ENCODE measurements at places on chromosomes 12 and 14.
A peak's percentile ranks its signal among the peaks of the same experiment; 100 is the strongest.

- no peak for DNase-seq
Observed at GRCh38 chr12:109927622-109928021, 27.5 kb downstream of the TCHP start.

GRCh38 chr12:96044017-96044942 lies 8.9 kb upstream of the LTA4H start:
- DNase-seq = no peak

GRCh38 chr14:88005978-88006851 lies 1.3 kb downstream of the GPR65 start:
- peak; percentile 41 for DNase-seq

GRCh38 chr14:76500480-76500879 lies 124.5 kb downstream of the ESRRB start:
- DNase-seq = no peak

DNA sequence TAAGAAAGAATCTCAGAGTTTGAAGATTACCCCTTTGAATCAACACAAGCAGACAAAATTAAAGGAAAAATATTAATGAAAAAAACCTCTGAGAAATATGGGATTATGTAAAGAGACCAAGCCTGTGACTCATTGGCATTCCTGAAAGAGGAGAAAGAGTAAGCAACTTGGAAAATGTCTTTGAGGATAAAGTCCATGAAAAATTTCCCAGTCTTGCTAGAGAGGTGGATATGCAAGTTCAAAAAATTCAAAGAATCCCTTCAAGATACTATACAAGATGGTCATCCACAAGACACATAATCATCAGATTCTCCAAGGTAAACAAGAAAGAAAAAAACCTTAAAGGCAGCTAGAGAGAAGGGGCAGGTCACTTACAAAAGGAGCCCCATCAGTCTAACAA lies 13.3 kb downstream of the SLCO1B1 start:
- DNase-seq = no peak

DNA sequence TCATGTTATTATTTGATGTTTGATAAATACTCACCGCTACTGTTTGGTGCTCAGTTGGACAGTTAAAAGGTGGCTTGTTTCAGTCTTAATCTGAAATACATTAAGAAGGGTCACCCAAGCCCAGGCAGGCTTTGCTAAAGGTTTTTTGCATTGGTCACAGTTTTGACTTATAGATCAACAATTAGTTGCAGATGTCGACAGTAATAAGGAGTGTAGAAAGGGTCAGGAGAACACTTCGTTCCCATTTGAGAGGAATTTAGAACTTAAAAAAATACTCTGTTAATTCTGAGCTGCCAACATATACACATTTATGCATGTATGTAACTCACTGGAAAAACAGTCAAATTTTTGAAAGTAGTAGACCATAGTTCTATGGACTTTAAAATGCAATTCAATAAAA lies 130.3 kb downstream of the TMEM30B start:
- no peak for DNase-seq

DNA sequence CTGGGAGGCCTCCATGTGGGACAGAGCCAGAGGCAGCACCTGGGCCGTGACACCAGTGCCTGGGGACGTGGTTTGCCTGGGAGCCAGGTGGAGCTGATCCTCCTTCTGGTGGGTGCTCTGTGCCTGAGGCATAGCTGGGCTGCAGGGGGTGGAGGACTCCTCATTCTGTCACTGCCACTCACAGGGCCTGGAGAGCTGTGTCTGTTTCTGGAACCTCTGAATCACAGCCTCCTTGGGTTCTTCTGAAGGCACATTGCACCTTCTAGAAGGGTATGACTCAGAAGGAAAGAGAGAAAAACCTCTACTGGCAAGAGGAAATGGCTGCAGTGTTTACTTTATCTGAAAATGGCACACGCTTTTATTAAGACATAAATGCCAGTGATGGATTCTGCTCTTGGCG lies 659.8 kb downstream of the VRK1 start:
- peak; percentile 55 for DNase-seq

DNA sequence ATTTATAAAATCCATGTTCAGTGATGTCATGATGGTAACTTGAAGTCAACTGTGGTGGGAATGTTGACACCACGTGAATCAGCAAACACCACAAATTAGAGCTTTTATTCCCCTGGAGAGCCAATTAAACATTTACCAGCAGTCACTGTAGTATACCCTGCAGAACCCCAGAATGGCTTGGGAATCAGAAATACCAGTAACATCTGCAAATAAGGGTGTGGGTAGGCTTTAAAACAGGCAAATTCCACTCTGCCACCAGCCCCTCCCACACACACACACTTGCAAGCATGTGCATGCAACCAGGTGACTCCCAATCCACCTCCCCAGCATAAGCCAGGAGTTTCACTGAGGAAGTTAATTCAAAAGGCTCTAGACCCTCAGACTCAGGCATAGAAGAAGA lies 63.6 kb upstream of the TMEM263 start:
- DNase-seq = no peak

DNA sequence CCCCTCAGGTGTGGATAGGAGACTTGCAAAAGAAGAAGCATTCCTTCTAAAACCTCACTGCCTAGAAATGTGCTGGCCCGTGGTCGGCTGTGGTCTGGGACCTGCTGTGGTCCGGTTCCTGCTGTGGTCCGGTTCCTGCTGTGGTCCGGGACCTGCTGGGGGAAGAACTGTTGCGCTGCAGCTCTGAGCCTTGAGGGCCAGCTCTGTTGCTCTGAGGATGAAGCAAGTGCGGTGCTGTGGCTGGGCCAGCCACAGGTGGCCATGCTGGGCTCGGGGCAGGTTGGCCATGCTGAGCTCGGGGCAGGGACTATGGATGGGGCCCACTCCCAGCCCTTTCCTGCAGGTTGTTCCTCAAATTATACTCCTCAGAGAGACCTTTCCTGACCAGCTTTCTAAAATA lies 5.2 kb downstream of the NRXN3 start:
- DNase-seq = no peak

GRCh38 chr14:97903821-97904220 lies 1106.6 kb downstream of the VRK1 start:
- DNase-seq = no peak

DNA sequence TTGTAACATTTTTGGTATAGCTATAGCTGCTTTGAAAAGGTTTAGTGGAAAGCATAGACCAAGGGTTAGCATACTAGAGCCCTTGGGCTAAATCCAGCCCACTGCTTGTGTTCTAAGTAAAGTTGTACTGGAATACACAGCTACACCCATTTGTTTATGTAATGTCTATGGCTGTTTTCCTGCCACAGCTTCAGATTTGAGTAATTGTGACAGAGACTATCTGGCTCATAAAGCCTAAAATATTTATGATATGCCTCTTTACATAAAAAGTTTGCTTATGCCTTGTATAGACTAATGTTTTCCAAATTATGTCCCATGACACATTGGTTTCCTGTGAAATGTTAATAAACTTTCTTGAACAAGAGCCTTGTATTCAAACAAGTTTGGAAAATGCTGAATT lies 234.8 kb upstream of the ATP2B1 start:
- no peak for DNase-seq

GRCh38 chr12:54300732-54301427 lies at the start of gene NFE2:
TSS of gene NFE2 (minus strand) at chr12:54301015. CDS start at chr12:54295248, 5,767 bp downstream.
- no peak for DNase-seq

DNA sequence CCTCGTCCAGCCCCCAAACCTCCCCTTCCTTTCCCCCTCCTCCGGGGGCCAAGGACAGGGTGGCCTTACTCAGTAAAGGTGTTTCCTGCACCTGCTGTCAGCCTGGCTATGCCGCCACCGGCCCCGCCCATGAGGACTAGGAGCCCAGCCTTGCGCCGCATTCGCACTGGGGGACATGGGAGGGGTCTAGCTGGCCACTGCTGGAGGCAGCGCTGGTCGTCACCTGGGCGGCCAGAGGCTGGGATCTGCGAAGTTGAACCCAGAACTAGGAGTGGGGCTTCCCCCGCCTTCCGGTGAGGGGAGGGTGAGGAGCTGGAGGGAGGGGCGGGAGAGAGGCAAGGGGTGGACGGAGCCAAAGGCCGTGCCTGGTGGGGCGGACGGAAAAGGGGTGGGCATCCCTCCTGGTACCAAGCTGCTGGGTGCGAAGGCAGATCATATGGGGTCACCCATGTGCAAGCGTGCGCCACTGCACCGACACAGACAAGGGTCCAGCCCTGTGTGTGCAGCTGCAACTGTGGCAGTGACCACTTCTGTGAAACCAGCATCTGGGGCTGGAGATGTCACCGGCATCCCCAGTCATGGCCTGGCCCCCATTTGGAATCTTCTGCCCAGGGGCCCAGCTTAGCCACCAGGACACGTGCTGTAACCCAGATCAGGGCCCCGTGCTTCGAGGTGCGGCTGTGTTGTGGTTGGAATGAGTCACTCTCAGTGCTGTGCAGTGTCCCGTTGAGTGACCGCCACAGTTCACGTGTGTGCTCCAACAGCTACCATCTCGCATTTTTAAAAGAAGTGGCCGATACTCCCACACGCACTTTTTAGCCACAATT lies 8.5 kb downstream of the AMN start:
- DNase-seq = no peak

GRCh38 chr14:60212503-60213371 lies 36.3 kb upstream of the PPM1A start:
- DNase-seq = no peak

DNA sequence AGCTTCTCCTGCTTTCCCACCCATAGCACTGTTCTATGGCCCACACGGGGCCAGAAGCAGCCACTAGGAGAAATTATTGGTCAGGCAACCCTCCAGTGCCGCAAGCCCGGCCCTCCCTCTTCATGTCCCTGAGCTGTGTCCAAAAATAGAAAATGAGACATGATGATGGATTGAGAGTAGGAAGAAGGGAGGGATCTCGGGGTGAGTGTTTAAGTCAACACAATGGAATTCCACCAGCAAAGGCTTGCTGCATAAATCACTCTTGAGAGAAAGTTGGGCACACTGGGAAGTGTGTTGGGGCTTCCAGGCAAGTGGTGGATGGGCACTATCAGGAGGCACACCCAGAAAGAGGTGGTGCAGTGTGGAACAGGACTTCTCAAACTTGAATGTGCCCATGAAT lies 94.2 kb downstream of the LLPH start:
- no peak for DNase-seq

GRCh38 chr14:22268875-22269274 lies 320.1 kb downstream of the DAD1 start:
- no peak for DNase-seq

DNA sequence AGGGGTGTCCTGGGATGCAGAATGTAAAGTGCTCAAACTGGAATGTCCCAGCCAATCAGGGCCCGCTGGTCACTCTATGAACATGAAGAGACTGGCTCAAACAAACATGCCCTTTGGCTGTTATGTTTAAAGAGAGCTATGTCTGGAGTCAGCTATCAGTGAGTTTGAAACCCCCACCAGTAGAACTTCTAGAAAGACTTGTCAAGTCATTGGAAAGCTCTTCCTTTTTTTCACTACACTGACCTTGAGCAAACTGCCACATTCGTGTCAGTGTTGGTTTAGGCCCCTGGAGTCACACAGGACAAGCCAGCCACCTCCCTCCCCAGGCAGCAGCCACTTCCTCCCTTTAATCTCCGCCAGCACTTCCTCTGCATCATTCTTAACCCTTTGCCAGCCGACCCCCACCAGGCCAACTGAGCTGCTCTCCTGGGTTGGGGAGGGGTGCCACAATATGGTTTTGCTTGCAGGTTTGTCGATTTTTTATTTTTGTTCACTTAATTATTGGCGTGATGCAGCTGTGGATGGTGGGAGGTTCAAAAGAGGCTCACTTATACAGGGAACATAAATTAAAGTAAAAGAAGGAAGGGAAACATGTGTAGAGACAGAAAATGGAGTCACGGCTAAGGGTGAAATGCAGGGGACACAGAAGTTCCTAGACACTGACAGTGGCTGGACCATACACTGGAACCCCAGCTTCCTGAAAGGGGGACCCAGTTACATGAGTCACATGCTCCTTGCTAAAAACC lies 25.3 kb downstream of the CMKLR1 start:
- DNase-seq = no peak

- DNase-seq = no peak
Observed at GRCh38 chr14:80587096-80587724, 354.3 kb downstream of the CEP128 start.

GRCh38 chr14:52125885-52126284 lies 57.0 kb upstream of the NID2 start:
- no peak for DNase-seq

GRCh38 chr12:108838194-108839017 lies 19.0 kb downstream of the SSH1 start:
- DNase-seq = peak; percentile 61

- no peak for DNase-seq
Observed at GRCh38 chr14:81826081-81826480, 292.4 kb upstream of the SEL1L start.

DNA sequence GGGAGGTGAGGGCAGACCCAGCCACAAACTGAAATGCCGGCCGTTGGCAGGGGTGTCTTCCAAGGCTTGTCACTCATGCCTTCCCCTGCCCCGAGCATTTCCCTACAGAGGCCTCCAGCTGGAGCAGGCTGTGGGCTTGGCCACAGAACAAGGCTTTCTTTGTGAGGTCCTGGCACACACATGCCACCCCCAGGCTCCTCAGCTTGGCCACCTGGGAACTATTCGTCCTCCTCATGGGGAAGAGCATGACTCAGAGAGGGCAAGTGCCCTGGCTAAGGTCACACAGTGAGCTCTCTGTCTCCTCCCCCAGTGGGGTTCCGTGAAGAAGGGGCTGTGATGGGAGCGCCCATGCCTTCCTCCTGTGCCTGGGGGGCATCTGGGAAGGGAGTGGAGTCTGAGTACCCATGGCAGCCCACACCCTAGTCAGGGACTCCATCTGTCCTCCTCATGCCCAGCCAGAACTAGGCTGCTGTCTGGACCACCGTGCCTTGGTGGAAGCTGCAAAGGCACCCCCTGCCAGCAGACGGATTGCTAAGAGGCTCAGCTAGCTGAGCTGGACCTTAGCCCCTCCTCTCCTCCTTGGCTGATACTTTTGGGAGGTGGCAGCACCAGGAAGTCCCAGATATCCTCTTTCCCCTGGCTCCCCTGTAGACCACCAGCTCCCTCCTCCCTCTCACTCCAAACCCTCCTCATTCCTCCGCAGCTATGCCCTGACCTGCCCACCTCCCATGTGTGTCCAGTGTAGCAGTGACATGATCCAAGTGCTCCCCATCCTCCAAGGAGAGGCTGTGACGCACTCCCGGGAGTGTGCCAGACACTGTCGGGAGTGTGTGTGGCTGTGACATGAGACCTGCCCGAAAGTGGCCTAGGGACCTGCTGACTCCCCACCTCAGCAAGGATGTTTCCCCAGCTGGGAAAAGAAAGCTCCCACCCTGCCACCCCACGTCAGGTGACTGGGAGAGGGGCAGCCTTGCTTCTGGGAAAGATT lies 21.4 kb downstream of the ABCB9 start:
- no peak for DNase-seq

- DNase-seq = peak; percentile 25
Observed at GRCh38 chr12:46267575-46267824, 1.3 kb downstream of the SLC38A1 start.
